ENCODE measurements at places on chromosomes 5 and 9. TPM values are rescaled to one million over a fixed set of nuclear protein-coding genes. Genes with fewer than 3 reads are reported as not detected.

The TTF1 gene
- total RNA-seq = 16.3 TPM

The DMRT3 gene
- not detected for total RNA-seq

The FGF1 gene
- 0.42 TPM for total RNA-seq

The TAF1L gene
- not detected for total RNA-seq

The TRMT10B gene
- total RNA-seq = 5.3 TPM

The TMC1 gene
- not detected for total RNA-seq

The CTXN3 gene
- not detected for total RNA-seq

The PCA3 gene
- total RNA-seq = not detected

The PTPRD gene
- total RNA-seq = 0.59 TPM
